ENCODE measurements at places on chromosomes 12 and 14.

DNA sequence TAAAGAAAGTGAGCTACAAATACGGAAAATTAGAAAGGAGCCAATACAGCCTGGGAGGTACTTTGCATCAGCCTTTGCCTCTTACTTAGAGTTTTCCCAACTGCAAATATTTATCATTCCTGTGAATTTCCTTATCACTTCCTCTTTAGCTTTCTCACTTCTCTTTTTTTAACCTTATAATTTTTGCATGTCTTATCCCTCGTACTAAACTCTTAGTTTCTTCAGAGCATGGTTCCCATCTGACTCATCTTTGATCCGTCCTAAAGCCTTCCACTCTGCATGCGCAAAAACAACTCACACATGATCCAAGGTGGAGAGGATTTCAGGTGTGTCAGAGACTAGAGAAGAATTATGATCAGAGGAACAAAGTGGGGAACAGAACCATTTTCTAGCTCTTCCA is 9.6 kb upstream of the SNAPC1 start:
- no peak for DNase-seq

DNA sequence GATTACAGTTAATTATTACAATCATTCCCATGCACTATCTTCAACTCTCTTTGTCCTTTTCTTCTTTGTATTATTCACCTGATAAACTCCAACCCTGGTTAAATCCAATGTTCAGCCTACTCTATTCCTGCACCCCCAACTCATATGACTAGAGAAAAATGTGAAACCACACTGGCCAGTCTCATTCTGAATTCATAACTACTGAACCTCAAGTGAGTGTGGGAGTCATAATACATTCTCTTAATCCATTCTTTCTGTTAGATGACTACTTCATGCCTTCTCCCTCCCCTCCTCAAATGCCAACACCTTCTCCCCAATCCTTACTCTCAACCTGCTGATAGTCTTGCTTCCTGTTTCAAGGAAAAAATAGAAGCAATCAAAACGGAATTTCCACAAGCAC is 22.3 kb upstream of the ITPR2 start:
- no peak for DNase-seq

- no peak for DNase-seq
Observed at GRCh38 chr12:113457185-113457584, 14.5 kb downstream of the LHX5 start.

- no peak for DNase-seq
Observed at GRCh38 chr12:75812271-75813018, 219.1 kb downstream of the PHLDA1 start.

DNA sequence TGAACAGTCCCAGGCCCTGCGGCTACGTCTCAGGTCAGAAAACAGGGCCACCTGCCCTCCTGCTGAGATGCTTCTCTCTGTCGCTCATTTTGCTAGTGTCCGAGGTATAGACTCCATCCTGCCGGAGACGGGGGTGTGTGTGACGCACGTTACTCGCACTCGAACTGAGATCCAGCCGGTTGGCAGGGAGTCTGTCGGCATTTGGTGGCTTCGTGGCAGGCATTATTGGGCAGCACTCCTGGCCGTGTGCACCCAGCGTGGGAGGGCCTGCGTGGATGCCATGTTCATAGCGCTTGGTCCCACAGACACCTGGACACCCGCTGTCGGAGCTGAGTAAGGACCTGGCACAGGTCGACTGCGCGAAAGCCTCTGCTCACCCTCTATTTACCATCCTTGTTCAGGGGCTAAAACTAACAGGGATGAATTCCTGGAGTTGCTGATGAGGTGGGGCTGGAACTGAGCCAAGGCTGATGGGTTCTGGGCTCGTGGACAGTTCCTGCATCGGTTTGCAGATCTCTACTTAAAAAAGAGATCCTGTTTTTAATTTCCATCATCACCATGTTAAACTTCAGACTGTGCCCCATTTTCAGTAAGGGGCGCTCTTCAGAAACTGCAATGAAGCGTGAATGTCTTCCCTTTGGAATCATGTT is 28.6 kb downstream of the AACS start:
- DNase-seq = no peak

DNA sequence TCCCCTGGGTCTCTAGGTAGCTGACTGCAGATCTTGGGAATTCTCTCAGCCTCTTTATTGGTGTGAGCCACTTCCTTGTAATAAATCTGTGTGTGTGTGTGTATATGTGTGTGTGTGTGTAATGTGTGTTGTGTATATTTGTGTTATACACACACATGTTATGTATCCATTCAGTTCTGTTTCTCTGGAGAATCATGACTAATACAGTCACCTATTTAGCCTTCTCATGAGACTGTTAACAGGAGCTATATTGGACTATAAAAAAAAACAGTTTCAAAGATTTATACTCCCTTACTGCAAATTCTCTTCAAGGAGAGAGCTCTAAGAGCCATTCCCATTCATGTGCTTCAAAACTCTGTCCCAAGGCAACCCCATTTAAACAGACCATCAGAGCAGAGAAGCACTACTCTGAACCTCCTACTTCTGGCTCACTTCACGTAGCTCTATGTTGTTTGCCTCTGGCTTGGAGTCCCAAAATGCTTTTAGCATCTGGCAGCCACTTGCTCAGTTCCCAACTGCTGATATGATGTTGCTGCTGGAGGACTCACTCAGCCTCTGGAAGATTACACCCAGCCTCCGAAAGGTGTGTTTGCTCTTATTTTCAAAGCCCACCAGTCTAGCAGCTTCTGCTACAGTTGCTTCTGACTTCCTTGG is 48.7 kb upstream of the KITLG start:
- no peak for DNase-seq

DNA sequence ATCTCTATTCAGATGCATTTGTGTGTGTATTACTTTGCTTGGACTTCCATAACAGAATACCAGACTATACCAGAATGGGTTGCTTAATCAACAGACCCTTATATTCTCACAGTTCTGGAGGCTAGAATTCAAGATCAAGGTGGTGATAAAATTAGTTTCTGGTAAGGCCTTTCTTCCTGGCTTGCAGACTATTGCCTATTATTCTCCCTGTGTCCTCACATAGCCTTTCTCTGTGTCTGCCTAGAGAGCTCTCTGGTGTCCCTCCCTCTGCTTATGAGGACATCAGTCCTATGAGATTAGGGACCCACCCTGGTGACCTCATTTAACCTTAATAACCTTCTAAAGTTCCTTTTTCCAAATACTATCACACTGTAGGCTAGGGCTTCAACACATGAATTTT is 106.0 kb downstream of the FAR2 start:
- no peak for DNase-seq

DNA sequence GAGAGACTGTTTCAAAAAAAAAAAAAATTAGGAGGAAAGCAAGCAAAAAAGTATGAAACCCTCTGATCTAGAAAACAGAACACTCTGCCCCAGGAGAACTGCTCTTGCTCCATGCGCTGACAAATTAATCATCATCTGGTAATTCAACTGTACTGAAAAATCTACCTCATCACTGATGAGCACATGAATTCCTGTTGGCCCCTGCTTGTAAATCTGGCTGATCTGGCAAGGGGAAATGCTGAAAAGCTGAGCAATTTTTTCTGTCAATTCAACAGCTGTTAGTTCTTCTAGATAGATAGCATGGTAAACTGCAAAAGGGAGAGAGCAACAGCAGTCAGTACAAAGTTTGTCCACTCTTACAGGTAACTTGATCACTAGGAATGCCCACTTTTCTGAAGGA is 15.2 kb upstream of the CSRNP2 start:
- no peak for DNase-seq

GRCh38 chr14:103869406-103870143 is 22.2 kb upstream of the PPP1R13B start:
- DNase-seq = no peak

GRCh38 chr12:68175557-68176061 is 16.1 kb upstream of the IFNG start:
- DNase-seq = peak; percentile 6

DNA sequence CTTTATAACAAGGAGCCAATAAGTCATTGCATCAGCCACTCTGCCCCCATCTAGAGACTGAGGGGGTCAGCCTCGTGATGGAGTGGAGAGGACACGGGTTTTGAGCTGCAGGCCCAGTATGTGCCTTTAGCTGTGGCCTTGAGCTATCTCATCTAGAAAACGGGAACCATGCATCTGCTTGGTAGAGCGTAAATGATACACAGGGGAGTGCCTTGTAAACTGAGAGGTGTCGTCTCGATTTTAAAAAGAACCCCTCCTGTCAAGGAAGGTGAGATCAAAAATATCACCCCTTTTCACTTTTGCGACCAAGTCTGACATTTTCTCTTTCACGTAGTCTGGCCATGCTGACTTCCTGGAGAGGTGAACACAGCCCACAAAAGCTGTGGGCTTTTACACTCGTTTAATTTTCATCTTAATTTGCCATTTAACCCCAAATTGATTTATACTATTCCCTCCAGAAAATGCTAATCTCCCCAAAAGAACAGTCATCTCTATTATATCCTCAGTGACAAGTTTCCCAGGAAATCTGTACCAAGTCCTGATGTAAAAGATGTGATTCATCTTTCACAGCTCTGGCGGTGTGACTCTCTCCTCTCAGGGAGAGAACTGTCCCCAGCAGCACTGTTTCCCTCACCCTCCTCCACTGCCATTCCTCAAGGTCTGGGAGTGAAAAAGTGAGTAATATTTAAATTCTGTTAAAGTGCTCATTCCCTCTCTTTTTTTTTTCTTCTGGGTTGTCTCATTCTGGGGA is 30.6 kb downstream of the VCPKMT start:
- no peak for DNase-seq

GRCh38 chr12:42396473-42397259 is 70.7 kb downstream of the PPHLN1 start:
- DNase-seq = no peak
